ENCODE measurements at places on chromosomes 2 and 18.

DNA sequence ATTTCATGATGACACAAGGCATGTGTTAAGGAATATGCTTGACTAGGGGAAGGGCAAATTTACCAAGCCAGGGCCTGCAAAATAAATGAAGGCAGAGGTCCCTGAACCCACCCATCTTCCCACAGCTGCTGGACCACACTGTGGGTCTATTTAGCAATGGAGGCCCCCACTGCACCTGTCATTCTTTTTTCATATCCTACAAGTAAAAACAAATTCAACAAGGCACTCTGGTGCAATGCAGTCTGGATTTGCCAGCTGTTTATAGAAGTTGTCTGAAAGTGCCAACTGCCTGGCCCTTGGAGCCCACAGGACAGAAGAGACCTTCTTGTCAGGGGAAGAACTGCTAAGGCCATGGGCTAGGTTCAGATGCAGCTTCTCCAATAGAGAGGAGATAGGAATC lies 112.8 kb upstream of the ATL2 start:
- no peak overlapping the region for H3K4me3 ChIP-seq
- DNase-seq, result no peak
- no peak overlapping the region for H3K27ac ChIP-seq
- H3K4me1 ChIP-seq, result peaks cover 7% of the 10 kb centered on the region
- no peaks in the 10 kb centered on the region for H3K27me3 ChIP-seq
- H3K36me3 ChIP-seq, result no peaks in the 10 kb centered on the region

DNA sequence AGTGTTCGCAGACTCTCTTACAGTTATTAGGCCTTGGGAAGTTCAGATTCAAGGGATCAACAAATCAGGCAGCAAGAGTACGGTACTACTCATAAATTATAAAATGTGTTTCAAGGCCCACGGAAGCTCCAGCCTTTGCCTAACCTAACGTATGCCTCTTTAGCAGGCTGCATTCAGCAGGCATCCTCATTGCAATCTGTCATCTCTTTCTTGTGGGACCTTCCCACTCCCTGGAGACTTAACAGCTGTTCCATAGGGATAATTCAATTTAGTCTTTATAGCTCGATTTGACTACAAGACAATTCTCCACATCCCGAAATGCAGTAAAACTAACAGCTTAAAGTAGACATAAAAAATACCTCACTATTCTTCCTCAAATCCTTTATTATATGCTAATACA lies 453.7 kb downstream of the CNTNAP5 start:
- H3K4me3 ChIP-seq, result no peak overlapping the region
- H3K4me1 ChIP-seq, result no peaks in the 10 kb centered on the region
- H3K27me3 ChIP-seq, result no peaks in the 10 kb centered on the region
- no peak overlapping the region for H3K27ac ChIP-seq

DNA sequence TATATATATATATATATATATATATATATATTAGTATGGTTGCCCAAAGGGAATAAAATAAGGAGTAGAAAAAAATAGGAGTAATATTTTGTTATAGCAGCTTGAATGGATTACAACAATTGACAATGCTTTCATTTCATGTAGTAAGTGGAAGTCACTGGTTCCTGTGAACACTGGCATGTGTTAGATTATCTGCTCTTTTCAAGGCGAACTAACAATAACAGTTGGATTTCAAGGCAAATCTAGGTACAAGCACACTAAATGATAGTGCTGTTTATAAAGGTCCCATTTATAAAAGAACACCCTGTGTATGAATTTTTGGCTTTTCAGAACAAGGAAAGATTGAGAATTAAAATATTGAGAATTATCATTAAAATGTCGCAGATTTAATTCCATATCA lies 1535.7 kb downstream of the LRP1B start:
- H3K27ac ChIP-seq, result no peak overlapping the region
- no peaks in the 10 kb centered on the region for H3K27me3 ChIP-seq
- no peaks in the 10 kb centered on the region for H3K36me3 ChIP-seq
- H3K4me3 ChIP-seq, result no peak overlapping the region
- no peak for DNase-seq

GRCh38 chr2:119549241-119549640 lies 5.0 kb downstream of the CFAP221 start:
- H3K27me3 ChIP-seq, result no peaks in the 10 kb centered on the region
- no peak overlapping the region for H3K4me3 ChIP-seq
- no peak overlapping the region for H3K27ac ChIP-seq
- no peaks in the 10 kb centered on the region for H3K36me3 ChIP-seq

- no peaks in the 10 kb centered on the region for H3K36me3 ChIP-seq
- H3K4me1 ChIP-seq, result no peaks in the 10 kb centered on the region
- no peak overlapping the region for H3K4me3 ChIP-seq
- H3K27ac ChIP-seq, result no peak overlapping the region
- H3K27me3 ChIP-seq, result no peaks in the 10 kb centered on the region
Observed at GRCh38 chr18:70243131-70243929, 37.8 kb upstream of the RTTN start.

DNA sequence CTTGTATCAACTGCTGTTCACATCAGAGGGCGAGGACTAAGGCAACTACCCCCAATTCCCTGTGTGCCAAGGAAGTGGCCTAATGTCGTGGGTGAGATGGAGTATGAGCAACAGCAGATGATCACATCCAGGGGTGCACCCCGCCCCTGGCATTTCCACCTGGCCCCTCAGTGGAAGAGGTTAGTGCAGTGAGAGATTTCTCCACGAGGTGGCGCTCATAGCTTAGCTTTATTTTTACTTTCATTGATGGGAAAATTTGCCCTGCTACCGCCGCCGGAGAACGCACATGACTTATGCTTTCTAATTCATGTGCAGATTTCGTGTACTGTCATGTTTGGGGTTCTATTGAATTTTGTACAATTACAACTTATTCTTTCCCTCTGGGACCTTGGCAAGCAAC lies 470.6 kb upstream of the MEX3C start:
- no peaks in the 10 kb centered on the region for H3K36me3 ChIP-seq
- no peaks in the 10 kb centered on the region for H3K27me3 ChIP-seq
- no peaks in the 10 kb centered on the region for H3K4me1 ChIP-seq

DNA sequence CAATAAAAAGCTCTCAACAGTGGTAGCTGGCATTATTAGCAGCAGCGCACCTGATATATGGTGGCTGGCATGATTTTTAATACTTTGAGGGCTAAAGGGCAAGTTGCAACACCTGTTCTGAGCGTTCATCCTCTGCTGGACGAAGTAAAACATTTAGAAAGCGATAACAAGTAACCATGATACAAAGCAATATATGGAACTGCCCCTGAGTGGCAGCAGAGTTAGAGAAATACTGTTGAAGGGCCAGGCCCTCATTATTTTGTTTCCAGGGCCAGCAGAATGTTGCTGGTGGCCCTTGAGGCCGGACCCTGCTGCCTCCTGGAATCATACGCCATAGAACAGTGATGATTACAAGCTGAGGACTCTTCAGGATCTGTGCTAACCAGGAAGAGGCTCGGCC lies 47.8 kb downstream of the ARHGEF4 start:
- no peaks in the 10 kb centered on the region for H3K4me1 ChIP-seq
- no peak overlapping the region for H3K4me3 ChIP-seq
- DNase-seq, result no peak

- H3K27ac ChIP-seq, result no peak overlapping the region
- no peak overlapping the region for H3K4me3 ChIP-seq
- H3K36me3 ChIP-seq, result peaks cover 11% of the 10 kb centered on the region
- no peak for DNase-seq
- H3K27me3 ChIP-seq, result no peaks in the 10 kb centered on the region
- peaks cover 9% of the 10 kb centered on the region for H3K4me1 ChIP-seq
Observed at GRCh38 chr18:70322928-70323327, 34.1 kb downstream of the SOCS6 start.
